Tibial nerve (tissue), 4 donors: ENCODE measurements at places on chromosomes 6 and 20. TPM values are rescaled to one million over a fixed set of nuclear protein-coding genes. Genes with fewer than 3 reads are reported as not detected.
A peak's percentile ranks its signal among the peaks of the same experiment; 100 is the strongest.

CST1 gene
- 11.0 TPM for total RNA-seq

ERVFRD-1 gene
- 0.42 TPM for total RNA-seq

GRCh38 chr6:92201618-92202017 is 1217.7 kb downstream of the EPHA7 start:
- no peak for DNase-seq

GRCh38 chr6:2918936-2919335 is 15.8 kb upstream of the SERPINB9 start:
- no peak for DNase-seq

- peak; percentile 36 for DNase-seq
These were observed 63.0 kb downstream of the PTPN1 start for GRCh38 chr20:50572938-50573777.
